ENCODE measurements at places on chromosomes 13 and 19.

DNA sequence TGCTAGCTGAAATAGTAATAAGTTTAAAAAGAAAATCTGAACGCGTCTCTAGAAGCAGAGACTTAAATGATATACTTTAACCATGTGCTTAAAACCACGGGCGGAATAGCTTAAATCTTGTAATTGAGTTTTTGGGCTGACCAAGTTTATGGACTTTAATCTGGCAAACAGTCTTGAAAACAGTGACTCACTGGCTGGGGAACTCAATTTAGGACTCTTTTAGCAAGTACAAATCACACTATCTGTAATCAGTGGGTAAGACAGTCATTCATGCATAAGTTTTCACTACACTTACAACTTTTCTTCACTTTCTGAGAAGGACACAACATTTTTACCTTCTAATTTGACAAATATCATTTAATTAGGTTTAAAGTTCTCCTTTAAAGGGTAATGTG, 26.8 kb downstream of the ZNF627 start:
- DNase-seq: no peak

DNA sequence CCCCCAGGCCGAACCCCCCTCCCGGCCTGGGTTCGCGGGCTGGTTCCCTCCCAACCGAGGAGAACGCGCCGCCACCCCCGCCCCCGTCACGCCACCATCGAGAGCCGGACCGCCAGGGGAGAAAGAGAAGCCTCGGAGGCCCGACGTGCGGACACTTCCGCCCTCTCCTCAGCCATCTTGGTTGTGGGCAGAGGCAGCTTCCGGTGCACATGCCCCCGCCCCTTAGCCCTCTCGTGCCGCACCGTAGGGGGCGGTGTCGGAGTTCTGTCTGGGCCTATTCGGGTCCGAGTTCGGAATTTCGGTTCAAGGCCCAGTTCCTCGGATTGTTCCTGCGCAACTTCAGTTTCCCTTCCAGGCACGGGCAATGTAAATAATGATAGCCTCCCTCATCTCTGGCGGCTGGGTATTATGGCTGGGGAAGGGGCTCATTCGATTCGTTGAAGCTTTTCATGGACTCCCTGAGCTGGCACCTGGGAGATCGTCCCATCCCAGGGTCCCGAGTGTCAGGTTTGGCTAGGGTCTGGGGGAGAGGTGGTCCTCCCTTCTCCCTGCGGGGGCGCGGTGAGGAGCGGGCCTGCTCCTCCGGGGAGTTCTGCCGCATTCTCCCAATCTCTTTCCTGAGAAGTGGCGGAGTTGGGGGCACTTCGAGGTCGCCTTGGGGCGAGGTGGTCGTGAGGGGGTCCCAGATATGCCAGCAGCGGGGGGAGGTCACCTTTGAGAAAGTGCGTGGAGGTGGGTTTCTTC, at the start of the genes IER2 and STX10:
TSS of gene IER2 (plus strand) at position 225 of the 744 bp plus-strand sequence. CDS start 2,776 bp downstream, outside the sequence.
TSS of gene STX10 (minus strand) at position 189 of the 744 bp plus-strand sequence. CDS start 202 bp downstream, outside the sequence.
- DNase-seq: peak; percentile 67

- DNase-seq: no peak
Observed at GRCh38 chr13:21938636-21939035, 267.8 kb downstream of the FGF9 start.

- DNase-seq: no peak
Observed at GRCh38 chr13:107847406-107847805, 367.9 kb downstream of the LIG4 start.

DNA sequence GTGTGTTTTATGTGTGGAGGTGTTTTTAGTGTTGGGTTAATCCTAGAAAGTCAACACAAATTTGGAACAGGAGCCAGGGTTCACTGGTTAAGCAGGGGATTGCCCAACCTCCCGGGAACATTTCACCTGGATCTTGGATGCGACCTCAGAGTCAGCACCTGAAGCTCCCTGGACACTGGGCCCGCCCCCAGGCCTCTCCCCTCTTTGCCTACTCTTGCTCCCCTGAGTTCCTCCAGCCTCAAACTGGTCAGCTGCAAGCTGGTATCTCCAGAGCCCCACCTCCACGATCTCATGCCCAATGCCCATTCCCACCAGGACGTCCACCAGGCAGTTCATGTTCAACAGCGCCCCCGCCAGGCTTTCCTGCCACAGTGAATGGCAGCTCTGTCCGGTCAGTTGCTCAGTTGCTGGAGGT, 9.7 kb downstream of the HSD17B14 start:
- no peak for DNase-seq

DNA sequence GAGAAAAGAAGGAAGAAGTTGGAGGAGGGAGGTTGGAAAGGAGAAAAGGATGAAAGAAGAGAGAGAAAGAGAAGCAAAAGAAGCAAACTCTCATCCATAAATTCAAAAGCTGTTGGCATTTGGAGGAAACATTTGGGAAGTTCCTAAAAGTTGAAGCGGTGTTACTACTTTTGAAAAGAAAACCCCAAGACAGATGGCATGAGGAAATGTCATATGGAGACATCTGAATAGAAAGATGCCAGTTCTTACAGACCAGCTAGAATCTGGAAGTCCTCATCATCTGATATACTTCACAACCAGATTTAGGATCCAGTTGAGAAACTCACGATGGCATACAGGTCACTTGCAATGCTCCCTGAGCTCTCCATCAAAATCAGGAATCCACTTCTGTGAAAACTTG, 86.9 kb downstream of the RAP2A start:
- no peak for DNase-seq

DNA sequence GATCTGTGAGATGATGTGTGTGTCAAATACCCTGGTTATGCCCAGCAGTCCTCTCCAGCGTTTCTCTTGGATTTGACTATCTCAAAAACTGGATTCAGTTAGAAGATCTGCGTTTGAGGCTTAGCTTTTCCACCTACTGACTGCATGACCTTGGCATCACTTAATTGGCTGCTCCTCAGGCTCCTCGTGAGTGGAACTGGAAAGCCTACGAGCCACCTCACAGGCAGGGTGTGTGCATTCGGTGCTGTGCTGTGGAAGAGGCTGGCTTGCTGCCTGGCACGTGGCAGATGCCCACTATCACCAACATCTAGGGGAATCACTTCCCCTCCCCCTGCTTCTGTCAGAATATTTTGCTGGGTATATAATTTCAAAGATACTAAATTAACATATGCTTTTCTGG, 25.6 kb downstream of the FLT1 start:
- DNase-seq: no peak

- DNase-seq: no peak
Observed at GRCh38 chr13:49561062-49561410, 24.3 kb downstream of the RCBTB1 start.

- DNase-seq: no peak
Observed at GRCh38 chr13:100581504-100581903, 7.1 kb downstream of the GGACT start.

DNA sequence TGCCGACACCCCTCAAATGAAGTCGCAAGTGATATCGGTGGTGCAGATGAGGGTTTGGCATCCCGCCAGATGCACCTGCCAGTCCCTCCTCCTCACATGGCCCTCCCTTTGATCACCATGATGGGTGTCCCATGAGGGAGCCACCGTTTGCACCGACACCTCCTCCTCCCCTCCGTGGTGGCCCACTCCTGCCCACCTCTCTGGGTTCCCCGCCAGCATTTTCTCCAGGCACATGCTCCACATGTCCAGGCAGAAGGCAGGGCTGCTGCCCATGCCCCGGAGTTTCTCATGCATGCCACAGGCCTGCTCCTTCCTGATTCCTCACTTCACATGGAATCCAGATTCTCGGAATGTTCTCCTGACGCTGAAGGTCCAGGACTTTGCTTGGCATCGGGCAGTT, 49.3 kb downstream of the COL4A2 start:
- no peak for DNase-seq

- DNase-seq: no peak
Observed at GRCh38 chr19:34590228-34590627, 86.7 kb downstream of the SCGB2B2 start.

DNA sequence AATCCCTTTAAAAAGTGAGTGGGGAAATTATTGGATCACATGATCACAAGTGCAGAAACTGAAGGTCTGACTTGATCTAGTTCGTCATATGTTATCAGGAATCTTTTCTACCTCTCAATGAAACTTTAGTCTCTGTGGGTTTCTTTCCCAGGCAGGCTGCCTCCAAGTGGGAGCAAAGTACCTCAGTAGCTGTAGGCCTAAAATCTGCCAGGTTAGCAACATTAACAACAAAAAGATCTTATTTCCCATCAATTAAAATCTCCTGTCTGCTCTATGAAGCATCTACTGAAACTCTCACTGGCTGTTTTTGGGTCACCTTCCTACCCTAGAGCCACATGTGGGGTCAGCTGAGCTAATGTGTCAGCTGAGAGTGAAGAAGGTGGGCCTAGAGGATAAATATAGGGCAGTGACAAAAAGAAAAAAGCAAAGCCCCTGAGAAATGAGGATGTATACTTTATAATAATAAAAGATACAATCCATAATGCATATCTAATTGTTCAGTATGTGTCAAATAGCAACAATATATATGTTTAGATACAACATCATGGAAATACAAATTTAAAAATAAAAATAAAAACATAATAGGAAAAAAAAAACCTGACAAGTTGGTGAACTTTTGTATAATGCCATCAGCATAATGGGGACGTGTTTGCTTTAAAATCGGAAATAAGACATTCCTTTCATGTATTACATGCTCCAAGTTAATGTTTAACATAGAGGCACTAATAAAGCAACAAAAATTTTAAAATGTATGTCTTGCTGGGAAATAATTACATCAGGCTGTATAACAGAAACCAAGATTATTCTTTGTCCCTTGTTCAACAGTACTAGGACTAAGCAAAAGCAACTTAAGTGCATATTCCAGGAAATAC, 141.1 kb downstream of the GPC5 start:
- DNase-seq: no peak

GRCh38 chr13:19961489-19961888, 3.0 kb downstream of the ZMYM2 start:
- no peak for DNase-seq

GRCh38 chr13:102825921-102826706, 19.7 kb upstream of the ERCC5 start:
- DNase-seq: no peak

DNA sequence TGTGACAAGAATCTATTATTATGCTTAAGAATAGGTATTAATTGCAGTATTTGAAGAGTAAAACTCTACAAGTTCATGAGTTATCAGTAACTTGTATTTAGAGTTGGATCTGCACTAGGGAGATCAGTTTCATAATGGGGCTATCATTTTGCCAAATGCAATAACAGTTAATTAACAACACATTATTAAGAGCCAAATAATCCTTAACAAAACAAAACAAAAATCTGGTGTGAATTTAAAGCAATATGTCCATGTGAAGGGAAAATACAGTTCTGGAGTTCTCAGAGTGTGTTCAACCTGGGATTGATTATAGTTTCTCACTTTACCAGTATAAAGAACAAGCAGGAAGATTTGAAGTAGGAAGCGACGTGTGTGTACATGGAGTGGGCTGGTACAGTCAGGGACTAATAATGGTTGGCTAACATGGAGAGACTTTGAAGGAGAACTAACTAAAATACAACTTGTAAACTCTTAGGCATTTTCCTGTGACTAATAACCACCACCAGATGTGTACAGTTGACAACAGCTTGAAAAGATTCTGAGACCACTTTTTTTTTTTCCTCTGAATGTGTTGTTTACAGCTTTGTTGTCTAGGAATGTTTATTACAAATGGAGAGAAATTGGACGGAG, 58.5 kb downstream of the POSTN start:
- DNase-seq: no peak
